ENCODE measurements at places on chromosomes 1 and 21.

DNA sequence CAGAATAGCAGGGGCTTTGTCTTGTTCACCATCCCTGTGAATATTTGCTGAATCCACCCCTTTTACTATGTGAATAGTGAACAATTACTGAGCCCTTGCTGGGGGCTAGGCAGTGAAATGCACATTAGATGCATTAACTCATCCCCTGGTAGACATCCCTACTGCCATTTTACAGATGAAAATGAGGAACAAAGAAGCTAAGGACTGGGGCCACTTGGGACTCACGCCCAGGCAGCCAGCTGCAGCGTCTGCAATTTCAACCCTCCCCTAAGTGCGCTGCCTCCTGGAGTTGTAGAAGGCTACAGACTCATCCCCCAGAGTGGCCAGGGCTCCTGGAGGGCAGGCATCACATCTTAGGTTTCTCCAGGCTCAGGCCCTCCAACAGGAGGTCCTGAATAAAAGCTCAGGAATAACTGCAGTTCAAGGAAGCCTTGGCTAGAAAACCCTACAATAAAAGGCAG lies 31.6 kb downstream of the CAPZB start:
- no peak for DNase-seq

DNA sequence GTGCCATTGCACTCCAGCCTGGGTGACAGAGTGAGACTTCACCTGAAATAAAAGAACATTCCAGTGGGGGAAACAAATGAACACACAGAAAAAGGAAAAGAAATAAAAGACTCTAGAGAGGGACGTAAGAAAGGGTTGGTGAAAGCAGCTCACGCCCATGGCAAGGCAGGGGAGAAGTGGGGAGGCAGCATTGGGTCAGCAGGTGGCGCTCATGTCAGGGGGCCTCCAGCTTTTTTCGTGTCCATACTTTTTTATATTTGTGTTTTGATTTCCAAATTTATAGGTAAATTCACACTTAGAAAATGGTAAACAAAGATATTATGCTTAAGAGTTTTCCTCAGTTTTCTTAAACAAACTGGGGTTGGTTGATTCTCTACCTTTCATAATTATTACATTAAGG lies 45.5 kb downstream of the VPS13D start:
- DNase-seq: no peak

GRCh38 chr1:211895126-211895759 lies 64.7 kb upstream of the LPGAT1 start:
- no peak for DNase-seq

DNA sequence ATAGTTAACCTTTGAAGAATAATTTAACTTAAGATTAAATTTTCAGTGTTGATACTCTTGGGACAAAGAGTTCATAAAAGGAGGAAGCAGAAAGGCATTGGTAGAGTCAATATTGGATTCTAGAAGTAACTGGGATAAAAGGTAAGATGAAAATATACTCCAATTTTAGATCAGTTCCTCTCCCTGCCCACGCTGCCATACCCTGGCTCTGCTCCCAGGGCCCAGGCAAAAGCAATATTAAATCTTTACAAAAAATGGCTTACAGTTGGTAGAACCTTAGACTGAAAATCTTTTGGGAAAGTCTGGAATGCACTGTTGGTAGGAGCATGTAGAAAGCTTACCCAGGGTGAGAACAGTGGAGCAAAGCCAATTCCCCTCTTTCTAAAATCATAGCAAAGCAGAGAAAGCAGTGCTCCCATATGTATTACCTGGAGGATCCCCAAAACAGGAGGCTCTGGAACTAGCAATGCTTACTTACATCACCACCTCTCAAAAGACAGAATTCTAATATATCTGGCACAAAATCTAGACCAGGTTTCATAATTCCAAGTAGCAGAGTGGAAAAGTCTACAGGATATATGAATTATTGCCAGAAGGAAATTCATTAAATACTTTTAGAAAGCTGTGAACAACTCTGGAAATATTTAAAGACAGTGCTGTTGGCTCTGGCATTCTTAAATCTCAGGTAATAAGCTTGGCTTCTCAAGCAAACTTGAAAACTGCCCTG lies 24.5 kb downstream of the KIAA0319L start:
- DNase-seq: no peak

GRCh38 chr1:173485401-173485800 lies 8.3 kb downstream of the PRDX6 start:
- no peak for DNase-seq

- no peak for DNase-seq
Observed at GRCh38 chr1:99843760-99844159, 6.4 kb upstream of the AGL start.

DNA sequence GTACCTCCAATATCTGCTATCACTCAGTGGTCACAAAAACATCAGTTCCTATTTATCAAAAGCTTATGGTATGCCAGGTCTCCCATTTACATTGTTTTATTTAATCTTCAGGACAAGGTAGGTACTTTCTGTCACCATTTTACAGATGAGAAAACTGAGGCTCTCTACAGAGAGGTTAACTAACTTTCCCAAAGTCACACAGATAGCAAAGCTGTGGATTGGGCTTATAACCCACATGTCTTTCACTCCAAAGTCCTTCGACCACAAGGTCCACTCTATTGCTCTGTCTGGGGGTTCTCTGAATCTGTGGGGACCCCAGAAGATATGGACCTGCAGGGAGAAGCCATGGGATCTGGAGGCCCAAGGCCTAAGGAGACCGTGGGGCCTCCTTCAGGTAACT lies 26.6 kb upstream of the EPS8L3 start:
- DNase-seq: no peak

GRCh38 chr1:208088319-208088718 lies 155.9 kb downstream of the PLXNA2 start:
- no peak for DNase-seq

DNA sequence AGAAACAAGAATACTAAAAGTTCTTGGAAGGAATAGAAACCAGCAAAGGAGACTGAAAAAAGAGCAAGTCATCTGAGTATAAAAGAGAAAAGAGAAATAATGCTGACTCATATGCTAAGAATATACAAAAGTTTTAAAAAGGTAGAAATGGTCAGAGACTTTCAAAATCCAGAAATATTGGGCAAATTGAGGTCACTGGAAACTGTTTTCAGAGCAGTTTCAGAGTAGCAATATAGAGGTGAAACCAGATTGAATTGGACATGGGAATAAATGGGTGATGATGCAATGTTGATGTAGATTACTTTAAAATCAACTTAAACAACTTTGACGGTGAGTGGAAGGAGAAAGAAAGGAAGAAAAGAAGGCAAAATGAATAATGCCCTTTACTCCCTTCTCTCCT lies 1.8 kb upstream of the RPS6KC1 start:
- no peak for DNase-seq

- no peak for DNase-seq
Observed at GRCh38 chr1:32716312-32717148, 14.0 kb upstream of the SYNC start.

- no peak for DNase-seq
Observed at GRCh38 chr1:37015713-37016112, 18.6 kb downstream of the GRIK3 start.

- DNase-seq: no peak
Observed at GRCh38 chr1:94081566-94082344, 39.2 kb downstream of the ABCA4 start.

GRCh38 chr1:117093091-117093534 lies 28.4 kb downstream of the TRIM45 start:
- DNase-seq: no peak

DNA sequence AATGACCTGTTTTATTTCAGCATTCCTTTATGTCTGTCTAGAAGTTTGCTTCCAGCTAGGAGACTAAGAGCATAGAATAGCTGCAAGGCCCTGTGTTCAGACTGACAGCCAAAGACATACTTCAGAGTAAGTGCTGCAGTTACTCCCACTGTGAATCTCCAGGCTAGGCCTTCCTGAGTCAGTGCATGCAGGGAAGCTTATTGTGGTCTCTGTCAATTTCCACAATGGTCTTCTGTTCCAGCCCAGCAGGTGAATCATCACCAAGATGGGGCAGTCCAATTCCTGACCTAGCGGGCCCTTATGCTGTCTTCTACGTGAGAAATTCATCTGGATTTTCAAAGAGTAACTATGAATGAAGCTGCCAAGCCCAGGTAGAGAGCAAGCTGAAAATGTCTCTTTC lies 146.3 kb upstream of the C8B start:
- no peak for DNase-seq

DNA sequence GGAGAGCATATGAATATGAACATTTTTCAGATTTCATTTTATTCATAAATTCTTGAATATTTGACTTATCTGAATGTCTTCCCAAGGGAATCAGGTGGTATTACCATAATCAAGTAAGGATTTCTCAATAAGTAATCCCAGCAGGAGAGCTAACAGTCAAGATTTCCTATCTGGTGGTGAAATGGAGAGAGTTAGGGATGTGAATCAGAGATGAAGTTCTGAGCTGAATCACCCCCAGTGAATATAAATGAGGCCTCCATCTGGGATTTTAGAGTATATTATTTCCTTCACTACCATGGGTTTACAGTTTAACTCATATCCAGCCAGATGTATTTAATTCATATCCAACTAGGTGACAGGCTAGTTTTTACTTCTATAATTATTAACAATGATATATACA lies 61.5 kb upstream of the RGS2 start:
- DNase-seq: no peak

DNA sequence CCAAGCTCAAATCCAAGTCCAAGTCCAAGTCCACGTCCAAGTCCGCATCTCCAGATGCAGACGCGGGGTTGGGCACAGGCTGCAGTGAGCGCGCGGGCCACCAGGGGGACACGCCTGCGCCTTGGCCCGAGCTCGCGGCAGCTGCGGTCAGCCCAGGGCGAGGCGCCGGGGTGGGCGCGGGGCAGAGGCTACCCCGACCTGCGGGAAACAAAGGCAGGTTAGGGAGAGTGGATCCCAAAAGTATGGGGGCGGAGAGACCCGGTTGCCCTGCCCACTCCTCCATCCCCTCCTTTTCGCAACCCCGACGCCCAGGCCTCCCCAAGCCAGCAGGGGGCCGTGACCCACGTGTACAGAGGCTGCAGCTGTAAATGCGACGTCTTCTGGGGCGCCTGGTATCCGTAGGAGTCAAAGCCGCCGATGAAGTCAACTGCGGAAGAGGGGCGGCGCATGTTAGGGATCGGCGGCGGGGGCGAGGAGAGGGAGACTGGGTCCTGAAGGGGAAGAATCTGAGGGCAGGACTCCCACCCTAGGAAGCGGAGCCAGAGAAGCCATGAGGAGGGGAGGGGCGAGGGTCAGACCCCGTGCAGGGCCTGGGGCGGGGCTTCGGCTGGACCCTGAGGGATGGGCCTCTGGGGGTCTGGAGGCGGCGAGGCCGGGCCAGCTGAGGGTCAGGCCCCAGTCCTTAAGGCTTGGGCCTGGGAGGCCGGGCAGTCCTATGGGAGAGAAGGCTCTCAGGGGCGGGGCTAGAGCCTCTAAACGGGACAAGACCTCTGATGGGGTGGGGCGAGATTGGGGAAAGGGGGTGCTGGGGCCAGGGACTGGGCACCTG lies 58.0 kb downstream of the NKAIN1 start:
- peak; percentile 85 for DNase-seq

DNA sequence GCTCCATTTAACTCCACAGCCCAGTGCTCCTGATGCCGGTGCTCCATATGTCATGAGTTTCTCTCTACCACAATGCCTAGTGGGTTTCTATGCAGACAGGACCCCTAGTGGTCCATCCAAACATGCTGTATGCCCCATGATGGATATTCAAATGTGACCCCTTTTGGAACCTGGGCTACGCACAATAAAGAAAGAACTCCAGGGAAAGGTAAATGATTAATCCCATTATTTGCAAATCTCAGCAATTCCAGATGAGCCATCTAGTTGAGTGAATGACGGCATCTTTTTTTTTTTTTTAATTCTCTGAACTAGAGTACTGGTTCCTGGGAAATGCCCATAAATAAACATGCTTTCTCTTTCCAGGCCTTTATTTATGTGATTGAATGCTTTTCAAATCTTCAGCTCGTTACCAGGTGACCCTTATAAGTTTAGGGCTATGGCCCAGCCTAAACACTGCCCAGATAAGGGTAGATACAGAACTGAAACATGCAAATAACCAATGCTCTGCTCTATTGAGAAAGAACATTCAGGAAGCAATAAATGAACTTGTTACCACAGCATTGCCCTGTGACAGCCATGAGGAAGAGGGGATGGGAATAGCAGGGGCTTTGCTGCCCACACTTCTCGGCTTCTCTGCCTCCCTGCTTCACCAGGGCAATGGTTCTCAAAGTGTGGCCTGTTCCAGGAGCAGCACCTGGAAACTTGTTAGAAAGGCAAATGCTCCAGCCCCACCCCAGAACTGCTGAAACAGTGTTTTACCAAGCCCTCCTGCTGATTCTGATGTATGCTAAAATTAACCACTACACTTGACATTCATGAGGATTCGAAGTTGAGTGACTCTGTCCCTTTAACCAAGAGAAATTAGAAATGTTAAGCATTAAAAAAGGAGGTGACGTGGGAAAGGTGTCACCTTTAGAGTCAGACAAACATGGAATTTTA lies 151.7 kb downstream of the SEC16B start:
- no peak for DNase-seq

DNA sequence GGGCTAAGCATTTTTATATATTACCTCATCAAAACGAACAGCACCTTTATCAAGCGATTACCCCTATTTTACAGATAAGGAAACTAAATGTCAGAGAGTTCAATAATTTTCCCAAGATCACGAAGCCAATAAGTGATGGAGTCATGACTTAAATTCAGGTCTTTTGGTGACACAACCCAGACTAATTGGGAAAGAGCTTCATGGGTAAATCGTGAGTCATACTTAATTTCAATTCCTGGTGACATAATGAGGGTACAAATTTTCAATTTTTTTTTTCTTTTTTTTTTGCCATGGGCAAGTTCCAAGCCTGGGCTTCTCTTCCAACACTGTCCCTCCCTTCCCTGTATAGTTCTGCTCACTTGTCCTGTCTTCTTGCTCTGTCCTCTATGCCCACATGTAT lies 30.1 kb upstream of the IL10 start:
- DNase-seq: no peak

DNA sequence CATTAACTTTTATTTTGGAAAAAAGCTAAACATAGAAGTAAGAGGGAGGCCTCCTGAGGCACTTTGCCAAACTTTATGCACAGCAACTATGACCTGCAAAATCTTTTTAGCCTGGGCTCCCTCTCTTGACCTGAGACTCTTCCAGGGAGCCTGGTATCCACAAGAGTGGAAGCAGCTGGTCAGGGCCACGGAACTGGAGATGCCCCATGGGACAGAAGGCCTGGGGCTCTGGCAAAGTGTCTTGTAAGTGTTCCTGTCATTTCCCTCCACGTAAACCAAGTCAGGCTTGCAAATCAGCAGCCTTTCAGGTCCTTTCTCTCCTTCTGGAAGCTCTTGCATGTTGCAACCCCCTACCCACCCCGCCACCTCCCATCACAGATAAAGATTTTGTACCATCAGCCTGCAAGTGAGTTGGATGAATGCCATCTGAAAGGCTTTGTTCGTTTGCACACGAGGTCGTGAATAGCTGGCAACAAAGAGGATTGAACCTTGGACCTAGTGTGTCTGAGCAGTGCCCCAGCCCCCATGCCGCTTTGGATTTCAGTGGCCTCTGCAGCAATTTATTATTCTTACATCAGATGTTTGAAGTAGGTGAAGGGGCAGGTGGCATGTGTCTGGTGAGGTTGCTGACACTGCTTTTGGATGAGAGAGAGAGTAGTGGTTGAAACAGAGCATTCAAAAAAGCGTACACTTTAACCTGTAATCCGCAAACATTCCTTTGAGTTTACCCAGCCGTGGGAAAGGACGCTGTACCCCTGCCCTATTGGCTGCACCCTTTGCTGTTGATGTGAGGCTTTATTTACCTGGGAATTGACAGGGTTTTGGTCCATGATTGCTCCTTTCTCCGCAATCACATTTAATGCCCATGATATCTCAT lies 91.6 kb downstream of the GALNT2 start:
- DNase-seq: no peak
